ENCODE measurements at places on chromosomes 2 and 18.

GRCh38 chr18:48018851-48019250 lies 88.4 kb upstream of the SMAD2 start:
- no peak overlapping the region for H3K4me3 ChIP-seq
- H3K27ac ChIP-seq = no peak overlapping the region
- peaks cover 7% of the 10 kb centered on the region for H3K27me3 ChIP-seq
- H3K36me3 ChIP-seq = peaks cover 5% of the 10 kb centered on the region
- H3K4me1 ChIP-seq = peaks cover 31% of the 10 kb centered on the region
- DNase-seq = no peak

DNA sequence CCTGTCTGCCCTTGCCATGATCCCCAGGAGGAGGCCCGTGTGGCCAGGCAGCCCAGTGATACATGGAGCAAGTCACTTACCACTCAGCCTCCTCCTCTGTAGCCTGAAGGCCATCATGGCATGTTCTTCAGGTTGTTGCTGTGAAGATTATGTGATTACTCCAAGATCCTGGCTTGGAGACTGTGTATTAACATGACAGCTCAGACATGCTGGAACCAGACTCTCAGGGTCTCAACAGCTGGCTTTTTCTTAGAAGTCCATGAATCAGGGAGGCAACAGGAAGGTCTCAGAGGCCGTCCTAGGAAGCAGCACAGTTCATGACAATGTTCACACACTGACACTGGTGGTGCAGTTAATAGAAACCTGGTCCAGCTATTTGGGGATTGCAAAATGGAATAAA lies 158.6 kb upstream of the TWIST2 start:
- H3K4me3 ChIP-seq = no peak overlapping the region
- peaks cover 14% of the 10 kb centered on the region for H3K27me3 ChIP-seq
- no peaks in the 10 kb centered on the region for H3K36me3 ChIP-seq
- H3K27ac ChIP-seq = no peak overlapping the region
- DNase-seq = no peak

- H3K27ac ChIP-seq = no peak overlapping the region
- H3K4me3 ChIP-seq = no peak overlapping the region
- DNase-seq = no peak
These were observed 111.7 kb downstream of the BCL2 start for GRCh38 chr18:63207835-63208234.

- no peak for DNase-seq
- H3K27ac ChIP-seq = no peak overlapping the region
- peaks cover 4% of the 10 kb centered on the region for H3K4me1 ChIP-seq
- no peaks in the 10 kb centered on the region for H3K36me3 ChIP-seq
- H3K27me3 ChIP-seq = no peaks in the 10 kb centered on the region
These were observed 321.4 kb upstream of the SLC8A1 start for GRCh38 chr2:40773291-40773690.

DNA sequence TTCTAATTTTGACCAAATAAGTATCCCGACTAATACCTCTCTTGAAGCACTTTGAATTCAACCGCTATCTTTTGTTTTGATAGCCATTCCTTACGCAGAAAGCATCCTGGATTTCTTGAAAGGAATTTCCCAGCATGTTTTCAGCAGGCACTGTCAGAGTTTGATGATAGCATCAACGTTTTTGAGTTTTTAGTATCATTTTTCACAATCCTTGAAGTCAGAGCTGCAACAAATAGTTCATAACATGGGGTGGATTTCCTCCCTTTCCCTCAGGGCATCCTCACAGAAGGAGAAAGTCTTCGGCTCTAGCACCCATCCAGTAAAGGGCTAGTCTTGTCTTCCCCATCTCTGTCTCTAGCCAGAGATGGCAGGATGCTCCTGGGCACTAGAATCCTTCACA lies 46.2 kb downstream of the ANKRD44 start:
- no peak for DNase-seq
- peaks cover 28% of the 10 kb centered on the region for H3K4me1 ChIP-seq
- H3K27ac ChIP-seq = no peak overlapping the region
- no peaks in the 10 kb centered on the region for H3K36me3 ChIP-seq

DNA sequence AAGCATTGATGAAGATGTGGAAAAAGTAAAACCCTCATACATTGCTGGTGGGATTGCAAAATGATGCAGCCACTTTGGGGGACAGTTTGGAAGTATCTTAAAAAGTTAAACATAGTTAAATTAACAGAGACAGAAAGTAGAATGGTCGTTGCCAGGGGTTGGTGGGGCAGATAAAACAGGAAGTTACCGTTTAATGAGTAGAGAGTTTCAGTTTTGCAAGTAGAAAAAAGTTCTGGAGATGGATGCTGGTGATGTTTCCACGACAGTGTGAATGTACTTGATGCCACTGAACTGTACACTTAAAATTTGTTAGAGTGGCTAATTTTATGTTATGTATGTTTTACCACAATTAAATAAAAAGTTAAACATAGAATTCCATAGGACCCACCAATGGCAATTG lies 44.5 kb upstream of the EGR4 start:
- no peak overlapping the region for H3K4me3 ChIP-seq
- no peak for DNase-seq
- no peaks in the 10 kb centered on the region for H3K4me1 ChIP-seq
- H3K27ac ChIP-seq = no peak overlapping the region
- H3K27me3 ChIP-seq = peaks cover 39% of the 10 kb centered on the region
- H3K36me3 ChIP-seq = no peaks in the 10 kb centered on the region

GRCh38 chr2:206920951-206921350 lies 18.4 kb upstream of the CPO start:
- DNase-seq = no peak
- H3K4me1 ChIP-seq = no peaks in the 10 kb centered on the region
- no peak overlapping the region for H3K27ac ChIP-seq
- H3K36me3 ChIP-seq = no peaks in the 10 kb centered on the region
- H3K27me3 ChIP-seq = peaks cover 13% of the 10 kb centered on the region
- H3K4me3 ChIP-seq = no peak overlapping the region

GRCh38 chr2:240399419-240400324 lies 35.8 kb upstream of the GPC1 start:
- no peak for DNase-seq
- H3K27me3 ChIP-seq = no peaks in the 10 kb centered on the region
- no peak overlapping the region for H3K27ac ChIP-seq

DNA sequence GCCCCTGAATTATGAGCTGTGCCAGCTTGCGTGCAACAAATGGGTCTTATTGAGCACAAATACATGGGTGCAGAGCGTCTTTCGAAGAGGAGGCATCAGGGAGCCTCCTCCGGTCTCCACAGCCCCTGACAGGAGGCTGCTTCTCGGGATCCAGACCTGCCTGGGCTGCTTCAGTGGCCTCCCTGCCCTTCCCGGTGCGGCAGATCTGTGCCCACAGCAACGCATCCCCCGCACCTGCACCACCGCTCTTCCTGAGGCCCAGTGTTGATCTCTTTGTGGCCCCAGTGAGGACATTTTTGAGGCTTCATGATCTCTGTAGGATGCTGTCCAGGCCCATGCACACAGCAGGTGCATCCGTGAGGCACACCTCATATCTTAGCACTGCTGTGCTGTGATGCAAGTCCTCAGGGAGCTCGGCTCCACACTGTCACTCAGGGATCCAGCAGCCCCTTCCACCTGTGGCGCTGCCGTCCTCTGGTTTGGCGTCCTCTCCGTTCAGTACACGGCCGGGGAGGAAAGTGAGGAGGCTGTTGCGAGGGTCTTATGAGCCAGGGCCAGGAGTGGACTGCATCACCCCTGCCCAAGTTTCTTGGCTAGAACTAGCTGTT lies 17.4 kb downstream of the RTP5 start:
- H3K27ac ChIP-seq = no peak overlapping the region
- H3K4me1 ChIP-seq = peaks cover 25% of the 10 kb centered on the region
- no peak for DNase-seq
- no peak overlapping the region for H3K4me3 ChIP-seq

- no peak overlapping the region for H3K4me3 ChIP-seq
- peaks cover 2% of the 10 kb centered on the region for H3K36me3 ChIP-seq
- no peaks in the 10 kb centered on the region for H3K27me3 ChIP-seq
- peaks cover 3% of the 10 kb centered on the region for H3K4me1 ChIP-seq
- no peak overlapping the region for H3K27ac ChIP-seq
- no peak for DNase-seq
These were observed 123.0 kb downstream of the AGAP1 start for GRCh38 chr2:235616885-235617284.

DNA sequence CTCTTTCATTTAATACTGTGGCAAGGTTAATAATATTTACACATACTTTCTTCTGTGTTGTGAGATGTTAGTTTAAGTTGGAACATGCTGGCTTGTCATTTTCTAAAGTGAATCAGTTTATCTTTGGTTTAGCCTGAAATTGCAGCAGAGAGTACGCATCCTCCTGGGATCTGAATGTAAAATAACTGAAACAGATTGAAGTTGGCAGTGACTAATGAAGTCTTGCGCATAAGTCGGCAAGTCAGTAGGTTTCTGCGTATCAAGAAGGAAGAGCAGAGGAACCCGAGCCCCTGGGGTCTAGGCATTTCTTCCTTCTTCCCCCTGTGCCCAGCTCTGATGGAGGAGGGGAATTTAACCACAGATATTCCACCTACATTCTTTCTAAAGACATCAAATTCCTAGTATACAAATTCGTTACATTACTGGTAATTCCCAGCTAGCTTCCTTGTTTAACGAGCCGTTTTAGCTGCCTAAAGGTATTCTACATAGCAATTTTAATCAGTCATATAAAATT lies 392.1 kb upstream of the RAB12 start:
- H3K27ac ChIP-seq = no peak overlapping the region
- H3K4me1 ChIP-seq = peaks cover 32% of the 10 kb centered on the region
- no peaks in the 10 kb centered on the region for H3K27me3 ChIP-seq
- peaks cover 9% of the 10 kb centered on the region for H3K36me3 ChIP-seq

DNA sequence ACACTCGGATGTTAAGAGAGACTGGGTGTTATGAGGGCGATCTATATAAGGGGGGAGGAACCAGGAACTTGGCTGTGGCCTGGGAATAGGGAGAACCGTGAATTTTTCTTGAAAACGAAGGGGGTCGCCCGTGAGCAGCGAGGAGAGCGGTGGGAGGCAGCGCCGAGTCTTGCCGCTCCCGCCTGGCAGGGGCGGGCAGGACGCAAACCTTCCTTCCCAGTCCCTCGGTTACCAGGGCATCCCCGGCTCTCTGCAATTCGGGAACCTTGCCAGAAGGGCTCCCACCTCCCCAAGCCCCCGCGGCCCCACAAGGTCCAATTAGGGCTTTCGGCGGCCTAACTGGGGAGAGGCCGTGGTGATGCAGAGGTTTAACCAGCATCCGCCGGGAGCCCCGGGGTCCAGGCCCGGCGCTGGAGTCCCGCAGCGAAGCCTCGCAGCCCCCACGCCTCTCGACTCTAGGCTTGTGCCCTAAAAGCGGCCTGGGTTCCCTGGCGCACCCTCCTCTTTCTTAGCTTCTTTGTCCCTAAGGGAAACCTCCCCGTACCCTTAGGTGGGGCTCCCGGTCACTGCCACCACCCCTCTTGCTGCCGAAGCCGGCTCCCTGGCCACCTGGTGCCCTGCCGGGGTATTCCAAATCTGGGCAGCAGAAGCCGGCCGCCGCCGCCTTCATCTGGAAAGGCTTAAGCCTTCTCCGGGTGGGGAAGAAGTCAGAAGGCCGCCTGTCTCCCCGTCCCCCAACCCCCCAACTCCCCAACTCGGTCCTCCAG lies 680 bp upstream of the FHOD3 start:
- H3K36me3 ChIP-seq = no peaks in the 10 kb centered on the region
- DNase-seq = peak; percentile 50
- peaks cover 15% of the 10 kb centered on the region for H3K27me3 ChIP-seq
- no peak overlapping the region for H3K27ac ChIP-seq
- H3K4me3 ChIP-seq = no peak overlapping the region

- peaks cover 18% of the 10 kb centered on the region for H3K36me3 ChIP-seq
- DNase-seq = no peak
- H3K27me3 ChIP-seq = no peaks in the 10 kb centered on the region
- peaks cover 11% of the 10 kb centered on the region for H3K4me1 ChIP-seq
- H3K27ac ChIP-seq = no peak overlapping the region
- no peak overlapping the region for H3K4me3 ChIP-seq
These were observed 104.7 kb downstream of the TNS1 start for GRCh38 chr2:217897816-217898806.

- DNase-seq = no peak
- peaks cover 24% of the 10 kb centered on the region for H3K27me3 ChIP-seq
- peaks cover 2% of the 10 kb centered on the region for H3K36me3 ChIP-seq
- H3K27ac ChIP-seq = no peak overlapping the region
- H3K4me3 ChIP-seq = no peak overlapping the region
These were observed 50.8 kb downstream of the CCBE1 start for GRCh38 chr18:59646228-59646962.

- no peak for DNase-seq
- no peak overlapping the region for H3K27ac ChIP-seq
- no peak overlapping the region for H3K4me3 ChIP-seq
These were observed 11.4 kb downstream of the EIF2AK3 start for GRCh38 chr2:88615822-88616221.

DNA sequence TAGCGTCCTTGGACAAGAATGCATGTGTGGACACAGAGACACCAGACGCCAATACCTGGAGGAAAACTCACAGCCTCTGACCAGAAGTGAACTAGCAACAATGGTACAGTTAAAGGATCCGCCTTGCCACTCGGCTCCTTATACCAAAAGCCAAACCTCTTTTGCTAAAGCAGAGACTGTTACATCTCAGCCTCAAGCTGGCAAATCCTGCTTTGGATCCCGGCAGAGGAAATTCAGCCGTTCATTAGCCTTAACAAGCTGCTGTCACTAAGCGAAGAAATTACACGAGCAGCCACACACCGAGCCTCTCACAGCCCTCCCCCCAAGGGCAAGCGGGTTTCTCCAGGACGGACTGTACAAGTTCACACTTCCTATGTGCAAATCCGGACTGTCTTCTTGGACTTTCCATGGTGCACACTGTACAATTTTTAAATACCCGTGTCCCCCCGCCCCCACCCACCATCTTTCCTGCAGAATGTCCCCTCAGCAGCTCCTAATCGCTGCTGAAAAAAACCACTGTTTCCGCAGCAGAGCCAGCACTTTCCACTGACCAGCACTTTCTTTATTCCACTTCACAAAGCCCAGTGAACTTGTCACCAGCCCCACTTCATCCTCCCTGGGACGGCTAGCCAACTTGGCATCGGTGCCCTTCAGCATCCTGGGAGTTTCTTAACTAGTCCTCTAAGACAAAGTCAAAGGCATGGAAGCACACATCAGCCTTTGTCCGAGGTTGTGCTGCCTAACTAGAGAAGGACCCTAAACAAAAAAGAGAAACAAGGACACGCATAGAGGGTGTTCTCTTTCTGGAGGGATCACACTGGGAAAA lies 1.5 kb downstream of the KLF7 start:
- no peak for DNase-seq
- H3K4me1 ChIP-seq = peaks cover 58% of the 10 kb centered on the region
- H3K27me3 ChIP-seq = no peaks in the 10 kb centered on the region
- H3K4me3 ChIP-seq = peak overlapping the region; percentile 82
- H3K36me3 ChIP-seq = no peaks in the 10 kb centered on the region

- H3K36me3 ChIP-seq = peaks cover 6% of the 10 kb centered on the region
- DNase-seq = no peak
- no peaks in the 10 kb centered on the region for H3K27me3 ChIP-seq
These were observed 190.2 kb upstream of the APCDD1 start for GRCh38 chr18:10264260-10264659.

DNA sequence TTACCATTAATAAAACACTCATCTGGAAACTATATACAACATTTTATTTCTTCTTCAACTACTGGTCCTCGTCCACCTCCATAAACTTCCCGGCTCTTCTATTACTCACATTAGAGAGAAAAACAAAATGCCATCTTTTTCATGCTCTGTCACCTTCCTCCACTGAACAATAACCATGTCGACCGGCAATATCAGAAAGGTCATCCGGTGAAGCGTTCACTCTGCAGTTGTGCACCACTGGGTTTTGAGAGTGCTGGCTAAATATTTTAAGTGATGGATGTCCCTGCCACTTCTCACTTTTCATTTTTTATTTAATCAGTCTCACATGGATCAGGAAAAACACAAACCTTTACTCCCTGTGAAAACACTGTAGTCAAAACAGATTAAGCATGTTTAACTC lies 48.2 kb downstream of the SPP2 start:
- H3K27ac ChIP-seq = peak overlapping the region; percentile 30
- H3K4me1 ChIP-seq = peaks cover 12% of the 10 kb centered on the region
- DNase-seq = no peak
- no peaks in the 10 kb centered on the region for H3K36me3 ChIP-seq
- peaks cover 2% of the 10 kb centered on the region for H3K27me3 ChIP-seq

Data from mesothelial cell of epicardium (in vitro differentiated cells).